ENCODE measurements at places on chromosomes 1 and 21. TPM values are rescaled to one million over a fixed set of nuclear protein-coding genes. Genes with fewer than 3 reads are reported as not detected.

TRMT1L gene
- total RNA-seq, result 32.5 TPM

DENND2D gene
- 3.9 TPM for total RNA-seq

TDRD5 gene
- total RNA-seq, result not detected

ABCD3 gene
- total RNA-seq, result 54.5 TPM

RGS4 gene
- total RNA-seq, result 822 TPM

NPR1 gene
- total RNA-seq, result 0.05 TPM

NR0B2 gene
- total RNA-seq, result not detected

TBX15 gene
- not detected for total RNA-seq

TFF3 gene
- not detected for total RNA-seq

CLCA1 gene
- total RNA-seq, result not detected
